ENCODE measurements at places on chromosomes 2 and 18.

GRCh38 chr2:139600166-139600565, 820.0 kb upstream of the NXPH2 start:
- DNase-seq = no peak

DNA sequence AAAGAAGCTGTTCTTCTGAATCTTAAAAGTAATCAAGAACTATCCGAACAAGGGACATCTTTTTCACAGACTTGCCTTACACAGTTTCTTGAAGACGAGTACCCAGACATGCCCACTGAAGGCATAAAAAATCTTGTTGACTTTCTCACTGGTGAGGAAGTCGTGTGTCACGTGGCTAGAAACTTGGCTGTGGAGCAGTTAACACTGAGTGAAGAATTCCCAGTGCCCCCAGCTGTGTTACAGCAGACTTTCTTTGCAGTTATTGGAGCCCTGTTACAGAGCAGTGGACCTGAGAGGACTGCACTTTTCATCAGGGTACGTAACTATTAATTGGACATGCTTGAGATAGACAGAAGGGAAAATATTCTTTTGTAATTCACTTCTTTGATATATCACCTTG, 2.4 kb downstream of the MRPL44 start:
- DNase-seq = no peak

DNA sequence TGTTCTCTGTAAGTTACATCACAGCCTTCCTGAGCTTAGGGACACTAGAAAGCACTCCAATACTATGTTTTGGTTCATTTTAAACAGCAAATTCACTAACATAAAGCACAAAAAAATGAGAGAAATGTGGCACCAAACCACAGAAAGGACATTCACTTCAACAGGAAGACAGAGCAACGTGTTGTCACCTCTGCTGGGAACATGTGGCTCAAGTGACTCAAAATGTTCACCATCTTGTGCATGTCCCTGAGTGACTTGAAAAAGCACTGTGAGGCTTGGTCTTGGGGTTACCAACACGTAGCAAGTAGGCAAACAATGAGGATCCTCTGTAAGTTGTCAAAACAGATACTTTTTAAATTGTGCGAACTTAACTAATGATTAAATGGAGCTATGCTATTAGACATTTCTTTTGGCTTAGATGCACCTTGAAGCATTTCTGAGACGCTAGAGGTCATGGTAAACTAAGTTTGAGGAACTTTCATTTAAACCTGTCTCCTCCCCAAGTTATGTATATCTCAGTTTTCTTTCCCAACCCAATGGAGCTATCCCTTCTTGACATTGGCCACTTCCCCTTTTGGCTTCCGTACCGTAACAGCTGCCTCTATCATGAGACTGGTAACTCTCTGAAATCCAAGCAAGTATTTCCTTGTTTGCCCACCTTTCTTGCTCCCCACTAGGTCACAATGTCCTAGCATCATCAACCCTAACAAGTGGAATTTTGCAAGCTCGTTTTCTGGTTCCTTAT, 14.0 kb upstream of the ST6GAL2 start:
- DNase-seq = no peak

- DNase-seq = no peak
Measured at GRCh38 chr2:68418419-68418818, 48.7 kb downstream of the FBXO48 start.

DNA sequence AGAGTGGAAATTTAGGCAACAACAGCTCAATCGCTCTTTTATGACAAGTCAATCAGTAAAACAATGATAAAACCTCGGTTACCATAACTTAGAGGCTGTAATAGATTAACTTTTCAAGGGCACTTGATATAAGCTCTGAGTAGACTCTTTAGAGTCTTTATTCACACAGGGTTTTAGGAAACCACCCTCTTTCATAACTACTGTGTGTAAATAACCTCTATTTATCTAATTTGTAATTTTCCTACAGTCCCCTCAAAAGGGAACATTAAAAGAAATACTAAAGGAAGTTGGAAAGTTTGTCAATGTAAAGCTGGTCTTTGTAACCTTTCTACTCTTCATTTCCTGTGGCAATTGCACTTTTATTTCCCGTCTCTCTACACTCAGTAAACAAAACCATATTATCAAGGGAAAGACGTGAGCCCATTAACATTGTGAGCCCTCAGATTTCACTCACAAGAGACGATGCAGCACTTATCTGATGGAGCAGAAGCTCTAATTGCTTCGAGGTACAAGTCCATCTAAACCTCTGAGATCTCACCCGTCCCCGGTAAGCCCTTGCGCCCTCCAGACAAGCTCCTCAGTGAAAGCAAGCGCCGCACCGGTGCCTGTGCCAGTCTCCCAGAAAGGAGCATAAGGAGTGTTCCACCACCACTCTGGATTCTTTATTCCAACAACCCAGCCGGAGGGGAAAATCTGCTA, 1.1 kb upstream of the HOXD1 start:
- no peak for DNase-seq

DNA sequence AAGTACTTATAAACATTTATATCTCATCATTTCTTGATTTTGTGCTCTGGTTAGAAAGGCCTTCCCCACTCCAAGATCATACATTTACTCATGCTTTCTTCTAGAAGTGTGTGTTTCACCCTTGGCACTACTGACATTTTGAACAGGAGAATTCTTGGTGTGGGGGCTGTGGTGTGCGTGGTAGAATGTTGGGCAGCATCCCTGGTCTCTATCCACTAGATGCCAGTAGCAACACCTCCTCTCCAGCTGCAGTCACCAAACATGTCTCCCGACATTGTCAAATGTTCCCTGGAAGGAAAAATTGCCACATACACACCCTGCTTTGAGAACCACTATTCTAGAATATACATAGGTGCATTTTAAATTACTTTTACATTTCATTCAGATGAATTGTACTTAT, 8.7 kb upstream of the TGIF1 start:
- DNase-seq = no peak

- no peak for DNase-seq
Measured at GRCh38 chr2:236565879-236566402, 3.7 kb upstream of the ACKR3 start.

DNA sequence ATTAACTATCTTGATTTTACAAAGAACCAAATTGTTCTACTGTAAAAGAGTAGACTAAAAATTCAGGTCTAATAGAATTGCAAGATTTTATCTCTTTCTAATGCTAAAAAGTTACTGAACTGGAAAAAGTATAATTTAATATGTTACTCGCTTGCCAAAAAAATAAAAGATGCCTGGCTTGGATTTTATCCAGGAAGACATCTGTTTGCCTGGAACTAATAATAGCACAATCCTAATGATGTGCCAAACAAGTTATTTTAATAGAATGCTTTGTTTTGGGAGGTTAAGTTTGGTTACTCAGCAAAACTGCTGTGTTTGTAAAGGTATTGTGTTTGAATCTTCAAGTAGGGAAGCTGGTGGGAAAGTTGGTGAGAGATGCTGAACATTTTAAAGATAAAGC, 19.4 kb upstream of the ZSWIM2 start:
- DNase-seq = no peak

GRCh38 chr2:16186661-16187481, 246.5 kb downstream of the MYCN start:
- no peak for DNase-seq

DNA sequence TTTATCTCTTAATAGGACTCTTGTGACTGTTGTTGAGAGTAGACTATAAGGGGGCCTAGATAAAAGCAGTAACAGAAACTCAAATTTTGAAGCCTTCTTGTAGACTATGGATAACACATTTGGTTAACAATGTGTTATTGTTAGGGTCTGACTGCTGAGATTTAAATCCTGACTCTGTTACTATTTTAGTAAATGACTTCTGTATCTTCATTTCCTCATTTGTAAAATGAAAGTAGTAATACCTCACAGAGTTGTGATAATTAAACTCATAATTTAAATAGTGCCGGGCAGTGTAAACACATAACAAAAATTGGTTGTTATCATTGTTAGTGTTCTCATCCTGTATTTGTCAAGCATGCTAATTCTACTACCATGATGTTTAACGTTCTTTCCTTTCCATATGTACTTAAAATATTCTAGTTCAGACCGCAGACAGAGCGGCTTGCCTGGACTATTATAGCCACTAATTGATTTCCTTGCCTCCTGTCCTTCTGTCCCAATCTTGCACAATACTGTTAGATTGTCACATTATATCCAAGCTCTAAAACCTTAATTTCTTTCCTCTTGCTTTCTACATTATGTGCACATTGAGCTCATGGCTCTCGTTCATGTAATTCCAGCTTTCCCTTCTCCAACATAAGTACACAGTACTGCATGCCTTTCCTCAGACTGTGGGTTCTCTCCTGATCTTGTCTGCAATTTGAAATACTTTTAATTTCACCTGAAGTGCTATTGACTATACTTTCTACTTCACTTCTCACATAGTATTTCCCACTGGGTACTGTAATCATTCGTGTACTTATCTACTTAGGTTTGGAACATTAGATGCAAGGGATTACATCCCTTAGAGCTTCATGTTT, 48.4 kb downstream of the RBBP8 start:
- DNase-seq = no peak

DNA sequence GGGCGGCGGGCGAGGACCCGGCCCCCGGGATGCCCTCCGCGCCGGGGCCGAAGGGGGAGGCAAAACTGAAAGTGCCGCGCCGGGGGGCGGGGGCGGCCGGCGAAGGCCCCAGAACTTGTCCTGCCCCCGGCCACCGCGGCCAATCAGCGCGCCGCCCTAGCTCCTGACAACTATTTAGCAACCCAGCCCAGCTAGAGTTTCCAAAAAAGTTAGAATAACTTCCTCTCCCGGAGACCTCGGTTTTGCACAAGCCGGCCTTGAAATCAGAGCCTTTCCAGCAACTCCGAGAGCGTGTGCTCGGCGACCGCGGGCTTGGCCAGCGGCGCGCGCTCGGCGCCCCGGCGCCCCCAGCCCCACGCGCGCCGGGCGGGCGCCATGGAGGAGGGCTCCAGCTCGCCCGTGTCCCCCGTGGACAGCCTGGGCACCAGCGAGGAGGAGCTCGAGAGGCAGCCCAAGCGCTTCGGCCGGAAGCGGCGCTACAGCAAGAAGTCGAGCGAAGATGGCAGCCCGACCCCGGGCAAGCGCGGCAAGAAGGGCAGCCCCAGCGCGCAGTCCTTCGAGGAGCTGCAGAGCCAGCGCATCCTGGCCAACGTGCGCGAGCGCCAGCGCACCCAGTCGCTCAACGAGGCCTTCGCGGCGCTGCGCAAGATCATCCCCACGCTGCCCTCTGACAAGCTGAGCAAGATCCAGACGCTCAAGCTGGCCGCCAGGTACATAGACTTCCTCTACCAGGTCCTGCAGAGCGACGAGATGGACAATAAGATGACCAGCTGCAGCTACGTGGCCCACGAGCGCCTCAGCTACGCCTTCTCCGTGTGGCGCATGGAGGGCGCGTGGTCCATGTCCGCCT, at the start of gene TWIST2:
Gene TWIST2 (plus strand): TSS at position 245 of the 850 bp plus-strand sequence. CDS start 131 bp downstream, at position 376.
- no peak for DNase-seq

GRCh38 chr2:12081481-12082210, 335.2 kb downstream of the LPIN1 start:
- DNase-seq = no peak

DNA sequence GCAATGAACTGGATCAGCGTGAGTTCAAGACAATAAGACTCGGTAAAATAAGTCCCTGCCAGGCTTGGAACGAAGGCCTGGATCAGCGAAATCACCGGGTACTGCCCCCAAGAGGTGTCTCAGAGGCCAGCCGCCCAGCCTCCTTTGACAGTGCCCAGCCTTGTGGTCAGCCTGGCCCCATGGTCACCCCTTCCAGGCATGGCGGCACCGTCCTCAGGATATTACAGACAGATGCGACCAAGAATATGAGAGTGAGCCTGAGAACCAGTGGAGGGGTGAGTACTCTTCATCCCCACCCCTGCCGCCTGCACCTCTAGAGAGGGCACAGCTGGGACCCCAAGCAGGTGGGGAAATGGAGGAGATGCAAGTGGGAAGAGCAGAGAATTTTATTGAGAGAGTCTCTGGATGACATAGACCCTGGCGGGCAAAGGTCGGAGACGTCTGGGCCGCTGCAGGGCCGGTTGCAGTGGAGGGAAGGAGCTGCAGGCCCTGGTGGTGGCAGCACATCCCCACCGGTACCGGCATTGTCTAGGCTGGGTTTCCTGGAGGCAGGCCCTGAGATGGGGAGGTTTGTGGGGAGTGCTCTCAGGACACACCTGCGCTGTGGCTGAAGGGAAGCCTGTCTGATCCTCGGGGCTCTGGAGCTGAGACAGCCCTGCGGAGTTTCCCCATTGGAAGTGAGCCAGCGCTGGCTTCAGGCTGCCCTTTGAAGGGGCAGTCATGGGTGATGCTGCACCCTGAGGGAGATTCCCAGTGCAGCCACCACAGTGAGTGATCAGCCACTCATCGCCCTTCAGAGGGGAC, 190.0 kb downstream of the SEPTIN10 start:
- DNase-seq = no peak

GRCh38 chr2:195716466-195716865, 59.4 kb downstream of the SLC39A10 start:
- no peak for DNase-seq

All from effector CD8-positive, alpha-beta T cell (primary cell).